Activated naive CD8-positive, alpha-beta T cell treated with anti-CD3 and anti-CD28 coated beads, Interleukin-2, amount 50 U/mL, for 16 hours (primary cell): ENCODE measurements at places on chromosomes 3 and 15.

DNA sequence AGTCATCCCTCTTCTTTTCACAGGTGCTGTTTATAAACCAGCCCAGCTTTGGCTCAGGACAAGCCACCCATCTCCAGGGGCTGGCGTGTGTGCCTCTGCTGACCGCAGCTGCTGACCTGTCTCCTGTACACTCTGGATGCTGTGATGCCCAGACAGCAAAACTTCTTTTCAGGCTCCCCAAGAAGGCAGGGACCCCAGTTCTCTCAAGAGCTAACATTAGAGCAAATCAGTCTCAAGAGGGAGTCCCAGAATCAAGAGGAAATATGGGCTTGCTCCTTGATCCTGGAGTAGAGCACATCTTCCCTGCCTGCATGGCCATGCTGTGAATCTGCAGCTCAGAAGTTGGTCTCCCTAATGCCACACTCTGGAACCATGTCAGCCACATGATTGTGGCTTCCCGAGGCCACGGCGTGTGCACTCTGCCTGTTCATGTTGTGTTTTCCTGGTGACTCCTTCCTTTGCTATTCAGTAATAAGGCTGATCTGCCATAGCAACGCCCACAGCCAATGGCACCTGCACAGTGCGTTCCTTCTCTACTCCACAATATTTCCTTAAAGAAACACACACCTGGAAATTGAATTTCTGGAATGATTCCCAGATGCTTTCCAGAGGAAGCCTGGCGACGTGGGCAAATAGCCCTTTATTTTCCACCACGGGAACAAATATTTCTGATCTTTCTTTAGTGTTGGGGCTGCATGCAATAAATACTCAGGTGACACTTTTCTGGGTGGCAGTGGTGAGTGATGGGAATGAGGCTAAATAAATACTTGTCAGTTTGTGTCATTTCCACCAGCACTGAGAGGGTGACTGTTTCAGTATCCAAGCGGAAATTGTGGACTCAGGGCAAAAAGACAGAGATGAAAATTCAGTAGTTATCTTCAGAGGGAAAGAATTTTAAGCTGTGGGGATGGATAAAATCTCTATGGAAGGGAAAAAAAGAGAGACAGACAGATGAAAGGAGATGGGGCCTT lies 21.9 kb upstream of the THSD4 start:
- no peak for DNase-seq

DNA sequence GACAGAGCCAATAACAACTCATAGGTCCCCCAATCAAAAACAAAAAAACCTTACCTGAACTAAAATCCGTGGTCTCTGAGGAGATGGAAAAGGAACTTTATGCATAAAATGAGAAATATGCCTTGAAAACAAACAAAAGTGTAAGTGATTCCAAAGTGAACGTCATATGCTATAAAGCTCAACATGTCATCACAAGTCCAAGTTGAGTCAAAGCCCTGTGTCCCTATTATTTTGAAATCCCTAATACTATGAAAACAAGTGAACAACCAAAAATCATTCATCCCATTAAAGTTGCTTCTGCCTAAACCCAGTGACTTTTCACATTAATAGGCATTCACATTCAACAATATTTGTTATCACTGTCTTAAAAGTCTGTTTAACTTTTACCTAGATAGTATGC lies 59.4 kb downstream of the DENND4A start:
- no peak for DNase-seq

DNA sequence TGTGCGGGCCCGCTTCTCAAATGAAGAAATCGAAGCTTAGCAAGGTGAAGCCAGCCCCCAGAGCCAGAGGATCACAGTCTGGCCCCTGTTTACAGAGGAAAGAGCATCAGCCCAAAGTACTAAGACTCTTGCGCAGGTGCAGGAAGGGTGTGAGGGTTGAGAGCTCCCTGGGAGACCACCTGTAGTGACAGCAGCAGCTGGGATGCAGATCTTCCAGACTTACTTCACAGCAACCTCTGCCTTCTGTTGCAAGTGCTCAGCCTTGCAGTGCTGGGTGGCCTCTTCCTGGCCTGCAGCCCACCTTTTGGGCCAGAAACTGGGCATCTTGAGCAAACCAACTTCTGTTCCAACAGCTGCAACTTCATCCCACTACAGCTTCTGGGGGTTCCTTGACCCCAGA lies 19.7 kb downstream of the SPATA12 start:
- no peak for DNase-seq

DNA sequence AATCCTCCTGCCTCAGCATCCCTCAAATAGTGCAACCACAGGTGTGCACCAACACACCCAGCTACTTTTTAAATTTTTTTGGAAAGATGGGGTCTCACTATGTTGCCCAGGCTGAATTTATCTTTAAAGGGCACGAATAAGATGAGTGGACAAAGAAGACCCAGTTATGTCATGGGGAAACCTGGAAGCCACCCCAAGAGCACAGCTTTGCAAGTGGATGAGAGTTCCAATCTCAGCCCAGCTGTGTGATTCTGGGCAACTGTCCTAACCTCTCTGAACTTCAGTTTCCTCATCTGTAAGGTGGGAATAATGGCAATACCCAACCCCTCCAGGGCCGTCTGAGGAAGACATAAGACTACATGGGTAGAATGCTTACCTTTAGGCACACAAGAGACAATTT lies 32.2 kb downstream of the DNAJB8 start:
- no peak for DNase-seq

- DNase-seq = no peak
These were observed 26.9 kb upstream of the EHHADH start for GRCh38 chr3:185280572-185281365.
